Esophagus muscularis mucosa (tissue), 4 donors: ENCODE measurements at places on chromosomes 3 and 15. TPM values are rescaled to one million over a fixed set of nuclear protein-coding genes. Genes with fewer than 3 reads are reported as not detected.
A peak's percentile ranks its signal among the peaks of the same experiment; 100 is the strongest.

- no peak for DNase-seq
Measured at GRCh38 chr15:73196113-73196512, 143.8 kb downstream of the NEO1 start.

DNA sequence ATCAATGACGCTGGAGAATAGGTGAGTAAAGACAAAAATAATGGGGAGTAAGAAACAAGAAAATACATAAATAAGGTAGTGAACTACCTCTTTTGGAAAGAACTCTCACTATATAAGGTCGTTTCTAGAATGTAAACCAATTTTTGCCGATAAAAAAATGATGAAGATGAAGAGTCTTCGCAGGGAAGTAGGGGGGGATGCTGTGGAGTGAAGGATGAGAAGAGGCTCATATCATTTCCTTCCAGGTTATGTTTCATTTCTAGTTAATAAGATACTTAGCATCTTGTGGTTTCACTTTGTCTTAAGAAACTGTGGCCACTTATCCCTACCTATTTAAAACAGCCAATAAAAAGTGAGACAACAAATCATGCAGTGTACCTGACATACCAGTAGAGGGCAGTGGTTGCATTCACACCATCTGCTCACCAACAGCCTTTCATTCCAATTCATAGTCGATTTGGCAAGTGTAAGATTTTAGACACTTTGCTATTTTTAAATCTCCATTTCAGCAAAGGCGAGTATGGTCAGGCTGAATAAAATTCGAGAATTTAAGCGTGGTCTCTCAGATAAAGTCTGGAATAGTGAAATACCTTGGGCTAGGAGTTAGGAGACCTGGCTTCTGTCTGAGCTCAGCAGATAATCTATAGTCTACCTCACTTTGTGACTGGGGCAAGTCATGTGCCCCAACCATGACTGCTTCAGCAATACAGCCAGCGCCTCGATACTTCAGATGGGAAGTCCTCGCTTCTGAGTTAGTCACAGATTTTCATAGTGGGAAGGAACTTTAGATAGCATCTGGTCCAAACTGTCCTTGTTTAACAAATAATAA lies 28.9 kb upstream of the ICE2 start:
- DNase-seq = no peak

- DNase-seq = no peak
Measured at GRCh38 chr3:130354430-130354829, 9.0 kb downstream of the COL6A5 start.

- DNase-seq = no peak
Measured at GRCh38 chr3:96657710-96658109, 156.7 kb upstream of the EPHA6 start.

- DNase-seq = no peak
Measured at GRCh38 chr3:161489395-161489794, 7.2 kb upstream of the OTOL1 start.

DNA sequence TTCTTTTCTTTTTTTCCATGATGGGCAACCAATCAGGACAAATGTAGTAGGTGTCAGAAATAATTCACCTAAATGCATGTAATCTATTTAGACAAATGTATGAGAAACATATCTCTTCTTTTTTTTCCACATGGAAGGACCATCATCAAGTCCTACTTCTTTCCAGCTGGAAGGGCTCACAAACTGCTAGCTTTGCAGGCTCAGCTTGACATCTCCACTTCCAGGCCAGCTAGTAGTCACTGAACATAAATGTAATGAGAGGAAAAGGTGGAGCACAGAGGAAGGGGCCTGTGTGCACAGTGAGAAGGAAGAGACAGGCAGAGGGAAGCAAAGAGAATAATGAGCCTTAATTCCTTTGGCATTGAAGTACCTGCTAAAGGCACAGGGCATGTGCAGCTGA lies 504.9 kb downstream of the MCTP2 start:
- no peak for DNase-seq

DNA sequence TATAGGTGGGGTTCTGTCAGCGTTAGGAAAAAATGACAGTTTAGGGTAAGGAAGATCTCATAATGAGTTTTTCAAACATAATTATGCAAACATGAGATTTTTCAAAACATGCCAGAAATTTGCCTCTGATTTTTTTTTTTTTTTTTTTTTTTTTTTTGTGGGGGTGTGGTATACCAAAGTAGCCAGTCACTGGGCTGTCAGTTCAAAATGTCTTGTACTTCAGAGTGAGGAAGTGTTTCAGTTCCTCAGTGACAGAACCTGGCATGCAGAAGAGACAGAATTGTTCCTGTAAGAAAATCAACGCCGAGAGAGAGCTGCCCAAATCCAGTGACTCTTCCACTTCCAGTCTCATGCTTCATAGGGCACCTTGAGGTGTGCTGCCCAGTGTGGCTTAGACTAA lies 9.7 kb downstream of the NCBP2 start:
- DNase-seq = no peak

DNA sequence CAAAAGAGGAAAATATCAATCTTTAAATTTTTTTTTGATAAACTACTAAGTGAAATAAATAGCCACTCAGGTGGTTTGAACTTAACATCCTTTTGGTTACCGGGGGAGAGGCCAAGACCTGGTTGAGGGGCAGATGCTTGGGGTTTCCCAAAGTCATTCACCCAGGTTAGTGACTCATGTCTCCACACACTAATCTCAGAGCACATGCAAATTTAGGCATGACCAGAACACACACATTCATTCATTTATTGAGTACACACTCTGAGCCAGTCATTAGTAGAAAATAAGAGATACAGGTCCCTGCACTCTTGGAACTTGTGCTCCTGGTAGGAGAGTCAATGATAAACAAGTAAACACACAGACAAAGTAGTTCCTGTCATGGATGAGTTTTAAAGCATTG lies 7.3 kb downstream of the ILDR1 start:
- DNase-seq = peak; percentile 24

GRCh38 chr3:153103406-153103945 lies 58.5 kb upstream of the RAP2B start:
- no peak for DNase-seq

- no peak for DNase-seq
Measured at GRCh38 chr15:94080989-94081605, 150.3 kb upstream of the MCTP2 start.

- no peak for DNase-seq
Measured at GRCh38 chr3:196596355-196596754, 27.9 kb downstream of the FBXO45 start.

DNA sequence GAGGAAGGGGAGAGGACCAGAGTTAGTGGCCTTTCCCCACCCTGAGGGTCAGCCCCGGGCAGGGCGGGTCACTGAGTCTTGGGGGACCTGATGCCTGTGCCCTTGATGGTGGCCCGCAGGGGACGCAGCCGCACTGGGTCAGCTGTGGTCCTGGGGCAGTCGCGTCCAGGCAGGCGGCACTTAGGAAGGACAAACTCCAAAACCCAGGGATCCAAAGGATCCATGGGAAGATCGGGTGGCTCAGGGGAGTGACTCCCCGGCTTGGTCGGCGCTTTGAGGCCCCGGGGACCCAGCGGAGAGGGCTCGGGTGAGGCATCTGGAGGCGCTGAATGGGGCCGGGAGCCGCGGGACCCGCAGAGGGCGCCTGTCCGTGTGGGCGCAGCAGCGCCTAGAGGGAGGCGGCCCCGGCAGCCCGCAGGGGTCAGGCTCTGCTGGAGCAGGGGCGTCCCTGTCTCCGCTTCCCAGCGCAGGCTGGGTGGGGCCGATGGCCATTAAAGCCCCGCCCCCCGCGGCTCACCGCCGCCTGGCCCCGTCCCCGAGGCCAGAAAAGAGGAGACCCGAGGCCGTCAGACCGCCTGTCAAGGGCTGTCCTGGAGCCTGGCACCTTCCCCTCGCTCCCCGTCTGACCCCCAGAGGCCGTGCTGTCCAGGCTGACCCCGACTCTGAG lies 17.5 kb downstream of the CIDEC start:
- DNase-seq = no peak

DNA sequence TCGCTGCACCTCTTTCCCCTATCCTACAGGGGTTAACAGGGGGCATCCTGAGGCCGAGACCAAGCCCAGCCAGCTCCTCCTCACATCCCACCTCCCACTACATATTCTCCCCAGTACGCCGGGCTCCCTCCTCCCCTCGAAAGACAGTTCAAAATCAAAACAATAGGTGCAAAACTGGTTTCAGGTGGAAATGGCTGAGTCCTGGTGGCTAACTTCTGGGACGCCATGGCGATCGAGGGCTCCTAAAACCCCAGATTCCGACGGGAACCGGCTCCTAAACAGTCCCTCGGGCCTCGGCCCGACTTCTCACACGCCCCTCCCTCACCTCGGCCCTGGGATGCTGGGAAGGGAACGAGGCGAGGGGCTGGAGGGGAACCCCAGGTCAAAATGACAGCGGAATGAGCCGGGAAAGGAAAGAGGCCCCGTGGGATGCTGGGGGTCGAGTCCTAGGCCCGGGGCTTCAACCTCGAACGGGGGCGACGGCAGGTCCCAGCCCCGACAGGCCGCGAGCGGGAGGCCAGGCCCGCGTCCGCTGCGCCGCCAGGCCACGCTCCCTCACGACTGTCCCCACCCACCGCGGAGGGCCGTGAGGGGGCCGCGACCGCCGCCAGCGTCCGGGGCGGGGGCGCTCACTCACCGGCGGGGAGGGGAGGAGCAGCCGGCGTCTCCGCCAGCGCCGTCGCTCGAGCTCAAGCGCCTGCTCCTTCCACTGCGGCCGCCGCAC lies 492 bp downstream of the TMCC1 start:
- DNase-seq = peak; percentile 92

CPNE4 gene
- total RNA-seq = 0.52 TPM

FMN1 gene
- total RNA-seq = 4.8 TPM

GNAT1 gene
- not detected for total RNA-seq

CNOT10 gene
- total RNA-seq = 15.4 TPM

GOLGA6L4 gene
- 0.50 TPM for total RNA-seq

TMEM207 gene
- not detected for total RNA-seq

ANKRD34C gene
- not detected for total RNA-seq

FBLN2 gene
- 135 TPM for total RNA-seq

RPSA gene
- total RNA-seq = 720 TPM
